ENCODE measurements at places on chromosomes 16 and 17. TPM values are rescaled to one million over a fixed set of nuclear protein-coding genes. Genes with fewer than 3 reads are reported as not detected.

The VEZF1 gene
- 37.0 TPM for total RNA-seq

The ESRP2 gene
- total RNA-seq: 0.17 TPM

The PTX4 gene
- not detected for total RNA-seq

The PNMT gene
- total RNA-seq: not detected

The C16orf95 gene
- total RNA-seq: 5.4 TPM

The CTCF gene
- total RNA-seq: 20.0 TPM

The HS3ST3B1 gene
- 17.2 TPM for total RNA-seq
